ENCODE measurements at places on chromosomes 1 and 21.

DNA sequence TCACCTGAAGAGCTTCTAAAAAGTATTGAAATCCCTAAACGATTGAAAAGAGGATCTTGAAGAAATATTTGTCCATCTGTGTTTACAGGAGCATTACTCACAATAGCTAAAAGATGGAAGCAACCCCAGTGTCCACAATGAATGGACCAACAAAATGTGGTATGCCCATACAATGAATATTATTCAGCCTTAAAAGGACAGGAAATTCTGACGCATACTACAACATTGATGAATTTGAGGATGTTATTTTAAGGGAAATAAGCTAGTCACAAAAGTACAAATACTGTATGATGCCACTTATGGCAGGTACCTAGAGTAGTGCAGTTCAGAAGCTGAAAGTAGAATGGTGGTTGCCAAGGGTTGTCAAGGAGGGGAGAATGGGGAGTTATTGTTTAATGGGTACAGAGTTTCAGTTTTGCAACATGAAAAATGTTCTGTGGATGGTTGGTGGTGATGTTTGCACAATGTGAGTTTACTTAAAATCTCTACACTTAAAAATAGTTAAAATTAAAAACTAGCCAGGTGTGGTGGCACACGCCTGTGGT lies 37.1 kb upstream of the GADD45A start:
- DNase-seq = no peak

DNA sequence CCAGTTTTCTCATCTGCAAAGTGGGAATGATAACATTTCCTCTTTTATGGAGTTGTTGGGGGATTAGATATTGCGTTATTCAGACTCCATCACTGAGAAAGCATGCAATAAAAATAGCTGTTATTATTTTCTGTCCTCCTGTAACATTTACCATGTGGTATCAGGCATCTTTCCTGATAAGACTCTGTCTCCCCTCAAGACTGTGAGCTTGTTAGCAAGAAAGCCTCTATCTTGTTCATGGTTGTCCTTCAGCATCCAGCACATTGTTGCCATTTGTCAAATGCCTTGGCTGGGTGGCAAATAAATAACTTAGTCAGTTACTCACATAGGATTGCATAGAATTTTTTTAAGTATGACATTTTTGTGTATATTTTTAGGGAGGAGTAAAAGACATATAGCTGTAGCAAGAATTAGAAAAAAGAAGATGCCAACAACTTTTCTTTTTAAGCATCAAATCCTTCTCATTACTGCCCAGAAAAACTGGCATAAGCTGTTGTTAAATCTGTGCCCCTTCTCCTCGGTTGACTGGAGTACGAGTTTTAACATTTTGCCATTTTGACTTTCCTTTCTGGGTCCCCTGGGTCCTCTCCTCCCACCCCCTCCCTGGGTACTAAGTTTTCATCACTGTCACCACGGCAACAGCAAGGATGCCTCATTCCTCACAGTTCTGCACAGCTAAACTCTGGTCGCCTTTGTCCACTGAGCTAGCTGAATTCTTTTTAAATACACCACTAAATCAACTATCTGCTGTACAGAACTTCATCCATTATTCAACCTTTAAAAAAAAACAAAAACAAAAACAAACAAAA lies 1.0 kb upstream of the JAM2 start:
- no peak for DNase-seq

GRCh38 chr1:99503276-99503747 lies 142.6 kb upstream of the PALMD start:
- no peak for DNase-seq

- no peak for DNase-seq
Observed at GRCh38 chr1:241412646-241413045, 55.6 kb upstream of the RGS7 start.

GRCh38 chr1:71804140-71804539 lies 478.2 kb downstream of the NEGR1 start:
- DNase-seq = no peak

DNA sequence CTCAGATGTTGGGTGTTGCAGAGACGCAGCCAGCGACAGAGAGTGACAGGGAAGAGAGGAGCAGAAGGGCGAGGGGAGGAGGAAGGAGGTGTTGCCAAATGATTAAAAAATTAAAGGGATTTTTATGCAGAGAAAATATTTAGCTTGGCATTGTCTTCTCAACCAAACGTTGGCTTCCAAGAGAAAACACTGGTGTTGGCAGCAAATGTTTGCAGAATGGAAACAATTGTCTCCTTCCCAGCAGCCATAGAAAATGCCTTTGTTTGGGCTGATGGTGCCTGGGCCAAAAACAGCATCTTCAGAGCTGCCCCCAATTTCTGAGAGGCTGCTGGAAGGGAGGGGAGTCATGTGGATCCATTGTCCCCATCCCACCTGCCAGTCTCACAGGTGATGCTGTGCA lies 29.7 kb upstream of the GRIK3 start:
- DNase-seq = no peak

DNA sequence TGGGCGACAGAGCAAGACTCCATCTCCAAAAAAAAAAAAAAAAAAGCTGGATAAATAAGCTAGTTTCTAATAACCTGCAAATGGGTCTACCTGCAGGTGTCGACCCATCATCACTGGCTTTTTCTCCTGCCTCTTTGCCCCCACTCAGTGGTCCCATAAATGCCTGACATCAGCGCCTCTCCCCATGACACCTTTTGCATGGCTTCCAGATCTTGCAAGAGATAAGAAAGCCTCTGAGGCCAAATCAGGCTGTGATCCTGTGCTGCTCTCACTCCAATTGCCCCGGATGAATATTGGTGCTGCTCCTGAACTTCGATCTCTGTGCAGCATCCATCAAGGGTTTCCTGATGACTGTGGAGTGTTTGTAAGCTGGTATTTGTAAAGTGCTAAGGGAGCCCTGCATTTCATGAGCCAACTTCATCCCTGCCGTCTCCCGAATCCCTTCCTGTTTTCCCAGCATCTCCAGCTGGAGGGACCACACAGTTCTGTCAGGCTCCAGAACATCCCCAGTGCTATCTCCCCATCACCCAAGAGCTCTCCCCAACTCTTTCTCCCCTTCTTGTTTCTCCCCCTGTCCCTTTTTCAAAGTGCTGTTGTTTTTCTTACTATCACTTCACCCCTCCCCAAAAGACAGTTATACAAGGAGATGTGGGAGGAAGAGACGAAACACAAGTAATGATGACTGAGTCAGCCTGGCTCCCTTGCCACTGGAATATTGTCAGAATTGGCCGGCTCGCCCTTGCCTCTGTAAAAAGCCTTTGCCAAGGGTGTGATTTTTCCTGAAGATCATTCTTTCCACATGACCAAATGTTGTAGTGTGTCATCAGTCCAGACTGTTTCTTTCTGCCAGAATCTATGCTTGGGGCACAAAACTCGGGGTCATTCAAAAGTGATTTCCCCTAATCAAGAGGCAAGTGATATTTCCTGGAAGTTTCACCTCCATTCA lies 2.8 kb upstream of the EFHD2 start:
- DNase-seq = no peak

DNA sequence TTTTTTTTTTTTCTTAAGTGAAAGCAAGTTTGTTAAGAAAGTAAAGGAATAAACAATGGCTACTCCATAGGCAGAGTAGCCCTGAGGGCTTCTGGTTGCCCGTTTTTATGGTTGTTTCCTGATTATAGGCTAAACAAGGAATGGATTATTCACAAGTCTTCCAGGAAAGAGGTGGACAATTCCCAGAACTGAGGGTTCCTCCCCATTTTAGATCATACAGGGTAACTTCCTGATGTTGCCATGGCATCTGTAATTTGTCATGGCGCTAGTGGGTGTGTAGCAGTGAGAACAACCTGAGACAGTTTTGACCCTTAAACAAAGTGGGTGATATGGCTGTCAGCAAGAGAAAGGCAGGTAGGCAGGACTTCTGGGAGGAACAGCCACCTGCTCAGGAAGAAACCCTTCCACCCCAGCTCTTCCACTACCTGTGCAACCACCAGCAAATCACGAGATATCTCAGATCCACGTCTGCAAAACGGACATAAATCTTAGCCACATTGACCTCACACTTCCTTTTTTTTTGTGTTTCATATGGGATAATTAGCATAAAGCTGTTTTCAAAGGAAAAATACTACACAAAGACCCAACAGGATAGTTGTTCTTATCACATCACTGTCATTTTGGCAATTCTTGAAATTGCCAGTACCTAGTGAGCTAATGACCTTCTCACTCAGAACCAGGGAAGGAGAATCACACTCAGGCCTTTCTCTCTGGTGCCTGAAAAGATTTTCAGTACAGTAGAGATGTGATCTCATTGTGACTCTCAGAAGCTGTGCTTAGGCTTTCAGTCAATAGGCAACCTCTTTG lies 34.8 kb upstream of the DUSP10 start:
- DNase-seq = no peak

GRCh38 chr1:43786960-43787359 lies 79.6 kb downstream of the ST3GAL3 start:
- DNase-seq = no peak

DNA sequence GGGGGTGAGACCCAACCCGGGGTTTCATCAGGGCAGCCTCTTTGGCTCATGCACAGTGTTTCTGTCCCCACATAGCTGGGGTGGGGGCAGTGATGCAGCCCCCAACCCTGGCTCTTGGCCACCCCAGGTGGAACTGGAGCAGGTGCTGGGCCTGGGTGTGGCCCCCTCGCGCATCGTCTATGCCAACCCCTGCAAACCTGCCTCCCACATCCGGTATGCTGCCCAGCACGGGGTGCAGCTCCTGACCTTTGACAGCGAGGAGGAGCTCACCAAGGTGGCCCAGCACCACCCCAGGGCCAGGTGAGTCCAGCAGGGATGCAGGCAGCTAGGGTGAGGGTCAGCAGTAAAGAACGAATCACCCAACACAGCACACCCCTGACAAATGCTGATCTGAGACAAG lies 72.3 kb upstream of the TINAGL1 start:
- no peak for DNase-seq

GRCh38 chr1:183339556-183340167 lies 78.5 kb downstream of the NMNAT2 start:
- no peak for DNase-seq

- no peak for DNase-seq
Observed at GRCh38 chr1:157090771-157091170, 8.8 kb downstream of the ETV3L start.

DNA sequence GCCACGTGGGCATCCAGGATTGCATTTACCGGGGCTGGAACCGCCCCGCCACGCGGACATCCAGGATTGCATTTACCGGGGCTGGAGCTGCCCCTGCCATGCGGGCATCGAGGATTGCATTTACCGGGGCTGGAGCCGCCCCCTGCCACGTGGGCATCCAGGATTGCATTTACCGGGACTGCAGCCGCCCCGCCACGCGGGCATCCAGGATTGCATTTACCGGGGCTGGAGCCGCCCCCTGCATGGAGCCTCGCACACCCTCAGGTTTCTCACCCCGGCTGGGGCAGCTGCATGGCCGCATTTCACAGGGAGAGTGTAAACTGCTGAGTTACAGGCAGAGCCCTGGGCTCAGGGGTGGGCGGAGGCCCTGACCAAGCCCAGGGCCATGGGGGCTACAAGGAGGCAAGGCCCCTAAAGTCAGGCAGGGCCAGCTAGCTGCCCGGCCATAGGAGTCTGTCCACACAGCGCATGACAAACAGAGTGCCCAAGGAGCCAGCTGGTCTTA lies 166.8 kb upstream of the ARHGEF16 start:
- DNase-seq = no peak

- DNase-seq = no peak
Observed at GRCh38 chr1:243559575-243560162, 290.4 kb downstream of the AKT3 start.

DNA sequence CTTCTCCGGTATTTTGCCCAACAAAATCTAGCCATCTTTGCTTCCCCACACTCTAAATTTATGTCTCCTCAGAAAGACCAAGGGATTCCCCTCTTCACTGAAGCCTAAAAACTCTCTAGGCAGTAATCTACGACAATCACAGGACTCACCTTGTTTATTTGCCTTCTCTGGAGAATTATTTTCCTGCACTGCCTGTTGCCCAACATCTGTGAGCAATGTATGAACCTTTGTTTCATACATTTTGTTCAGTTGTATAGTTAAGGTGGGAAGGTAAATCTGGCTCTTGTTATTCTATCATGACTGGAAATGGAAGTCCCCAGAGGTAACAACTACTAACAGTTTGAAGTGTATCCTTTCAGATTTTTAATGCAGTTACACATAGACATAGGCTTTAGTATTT lies 2.2 kb downstream of the COPA start:
- no peak for DNase-seq

- DNase-seq = no peak
Observed at GRCh38 chr1:206568779-206569352, 43.4 kb downstream of the EIF2D start.

- no peak for DNase-seq
Observed at GRCh38 chr1:212689196-212689725, 10.4 kb downstream of the BATF3 start.

- no peak for DNase-seq
Observed at GRCh38 chr1:169392406-169392805, 24.4 kb downstream of the BLZF1 start.

DNA sequence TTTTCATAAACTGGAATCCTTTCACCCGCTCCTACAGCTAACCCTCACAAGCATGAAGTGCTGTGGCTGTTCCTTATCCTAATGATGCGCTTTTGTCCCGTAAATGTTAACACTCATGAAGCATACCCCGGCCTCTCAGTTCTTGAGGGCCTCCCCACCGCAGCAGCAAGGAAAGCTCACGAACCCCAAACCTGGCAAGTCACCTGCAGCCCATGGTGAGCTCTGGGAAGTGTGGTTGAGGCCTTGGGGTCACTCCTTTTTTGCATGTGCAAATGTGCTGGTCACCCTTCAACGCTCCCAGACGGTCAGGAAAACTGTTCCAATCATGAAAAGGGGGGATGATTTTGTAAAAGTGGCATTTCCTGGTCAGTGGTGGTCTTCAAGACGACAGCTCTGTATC lies 124.6 kb downstream of the PRDM2 start:
- no peak for DNase-seq

DNA sequence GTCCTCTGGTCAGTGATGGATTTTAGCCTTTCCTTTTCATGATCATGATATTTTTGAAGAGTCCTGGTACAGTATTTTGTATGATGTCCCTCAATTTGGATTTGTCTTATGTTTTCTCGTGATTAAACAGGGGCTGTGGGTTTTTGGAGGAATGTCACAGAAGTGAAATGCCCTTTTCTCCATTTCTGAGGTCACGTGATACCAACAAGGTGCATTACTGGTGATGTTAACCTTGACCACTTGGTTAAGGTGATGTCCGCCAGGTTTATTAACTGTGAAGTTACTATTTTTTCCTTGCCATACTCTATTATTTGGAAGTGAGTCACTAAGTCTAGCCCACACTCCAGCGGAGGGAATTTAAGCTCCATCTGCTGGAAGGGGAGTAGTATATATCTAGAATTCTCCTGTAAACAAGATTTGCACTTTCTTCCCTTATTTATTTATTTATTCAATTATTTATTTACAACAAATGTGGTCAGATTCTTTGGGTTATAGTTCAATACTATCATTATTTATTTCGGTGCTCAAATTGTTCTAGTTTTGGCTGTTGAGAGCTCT lies 123.4 kb downstream of the HIVEP3 start:
- DNase-seq = no peak

- DNase-seq = no peak
Observed at GRCh38 chr1:30748098-30748698, 9.4 kb downstream of the LAPTM5 start.

- DNase-seq = no peak
Observed at GRCh38 chr1:41995441-41996130, 76.9 kb upstream of the HIVEP3 start.

- no peak for DNase-seq
Observed at GRCh38 chr1:77282866-77283539, 1.2 kb downstream of the AK5 start.

- DNase-seq = no peak
Observed at GRCh38 chr1:15667362-15667761, 16.8 kb upstream of the PLEKHM2 start.

- DNase-seq = no peak
Observed at GRCh38 chr1:116717318-116717717, 36.9 kb upstream of the CD2 start.

Data from stimulated activated CD8-positive, alpha-beta memory T cell treated with anti-CD3 and anti-CD28 coated beads, Interleukin-7, amount 100 ng/mL, for 1 hour (primary cell).